ENCODE measurements at places on chromosomes 3 and 15.

DNA sequence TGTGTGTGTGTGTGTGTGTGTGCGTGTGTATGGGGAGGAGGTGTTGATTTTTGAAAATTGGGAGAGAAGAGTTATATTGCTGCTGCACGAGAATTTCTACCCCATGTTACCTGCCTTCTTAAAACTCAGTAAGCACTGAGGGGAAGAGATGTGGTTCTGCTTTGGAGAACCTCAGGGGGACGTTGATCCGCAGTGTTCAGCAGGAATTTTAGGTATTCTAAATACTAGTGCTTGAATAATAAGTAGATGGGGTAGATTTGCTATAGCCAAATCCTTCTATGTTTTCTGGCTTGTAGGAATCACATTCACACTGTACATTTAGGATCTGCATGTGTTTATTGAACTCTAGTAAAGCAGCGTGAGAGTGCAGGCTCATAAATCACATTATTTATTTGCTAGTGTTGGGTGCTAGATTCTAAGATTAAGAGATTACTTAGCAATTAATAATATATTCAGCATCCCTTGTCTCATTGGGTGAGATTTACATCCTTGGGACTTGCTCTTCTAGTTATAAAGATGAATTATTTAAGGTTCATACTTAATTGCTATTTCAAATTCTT is 268.1 kb downstream of the MFSD1 start:
- no peak for DNase-seq

- DNase-seq: no peak
These were observed 454.7 kb downstream of the PYDC2 start for GRCh38 chr3:191915712-191916111.

DNA sequence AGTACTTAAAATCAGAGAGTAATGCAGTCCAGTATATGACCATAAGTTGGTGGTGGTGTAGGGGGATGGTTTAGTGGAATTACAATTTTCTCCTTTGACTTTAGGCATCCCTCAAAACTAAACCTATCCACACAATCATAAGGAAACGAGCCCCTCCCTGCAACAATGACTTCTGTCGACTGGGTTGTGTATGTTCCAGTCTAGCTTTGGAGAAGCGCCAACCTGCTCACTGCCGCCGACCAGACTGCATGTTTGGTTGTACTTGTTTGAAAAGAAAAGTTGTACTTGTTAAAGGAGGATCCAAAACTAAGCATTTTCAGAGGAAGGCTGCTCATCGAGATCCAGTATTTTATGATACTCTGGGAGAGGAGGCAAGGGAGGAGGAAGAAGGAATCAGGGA is 52.8 kb downstream of the MGA start:
- DNase-seq: no peak

DNA sequence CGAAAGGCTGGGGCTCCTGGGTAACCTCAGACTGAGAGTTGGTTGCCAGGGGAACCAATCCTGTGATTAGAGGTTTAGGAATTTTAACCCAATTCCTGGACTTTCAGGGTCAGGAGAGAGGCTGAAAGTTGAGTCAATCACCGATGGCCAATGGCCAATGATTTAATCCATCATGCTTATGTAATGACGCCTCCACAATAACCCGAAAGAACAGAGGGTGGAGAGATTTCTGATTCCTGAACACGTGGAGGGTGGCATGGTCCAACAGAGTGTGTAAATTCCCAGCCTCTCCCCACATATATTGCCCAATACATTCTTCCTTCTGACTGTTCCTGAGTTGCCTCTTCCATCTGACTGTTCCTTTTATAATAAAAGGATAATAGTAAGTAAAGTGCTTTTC is 137.2 kb upstream of the CBLB start:
- DNase-seq: no peak

DNA sequence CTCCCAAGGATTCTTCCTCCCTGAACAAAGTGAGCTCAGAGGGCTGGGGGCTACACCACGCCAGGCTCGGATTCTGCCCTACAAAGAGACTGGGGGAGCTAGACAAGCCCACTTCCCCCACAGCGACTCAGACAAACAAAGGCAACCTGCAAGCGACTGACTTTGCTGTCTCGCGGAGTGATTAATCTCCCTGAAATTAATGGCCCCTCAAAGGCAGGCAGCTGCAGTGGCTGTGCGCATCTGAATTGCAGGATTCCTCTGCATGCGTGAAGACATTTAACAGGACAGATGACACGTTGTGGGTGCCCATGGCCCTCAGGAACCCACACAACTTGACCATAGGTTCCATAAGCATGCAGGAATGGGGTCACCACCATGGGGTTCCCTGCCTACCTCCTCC is 18.4 kb downstream of the CTXND1 start:
- no peak for DNase-seq

DNA sequence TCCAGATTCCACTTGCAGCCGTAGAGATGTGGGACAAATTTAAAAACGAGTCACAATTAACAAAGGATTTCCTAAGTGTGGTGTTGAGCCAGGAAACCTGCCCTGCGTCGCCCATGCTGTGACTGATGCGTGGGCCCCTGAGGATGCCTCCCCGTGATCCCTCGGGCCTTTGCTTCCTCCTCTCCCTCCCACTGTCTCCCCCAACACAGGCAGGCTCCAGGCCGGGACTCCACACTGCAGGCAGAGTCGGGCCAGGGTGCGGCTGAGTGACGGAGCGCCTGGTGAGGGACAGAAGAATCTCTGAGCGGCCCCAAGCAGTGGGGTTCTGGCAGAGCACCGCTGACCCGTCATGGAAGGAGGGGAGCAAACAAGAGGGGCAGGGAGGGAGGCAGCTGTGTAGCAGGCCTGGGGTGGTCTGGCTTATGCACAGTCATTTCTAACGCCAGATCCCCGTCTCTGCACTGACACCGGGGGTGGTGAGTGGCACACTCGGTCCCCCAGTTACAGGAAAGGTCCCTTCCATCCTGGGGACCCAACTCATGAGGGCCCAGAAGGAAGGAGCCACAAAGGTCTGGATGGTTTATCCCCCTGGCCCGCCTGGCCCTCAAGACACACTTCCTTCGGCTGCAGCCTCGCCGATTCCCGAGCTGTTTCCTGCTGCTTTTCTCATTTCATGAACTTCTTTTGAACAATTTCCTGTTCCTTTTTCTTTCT is 91.0 kb downstream of the XXYLT1 start:
- no peak for DNase-seq

DNA sequence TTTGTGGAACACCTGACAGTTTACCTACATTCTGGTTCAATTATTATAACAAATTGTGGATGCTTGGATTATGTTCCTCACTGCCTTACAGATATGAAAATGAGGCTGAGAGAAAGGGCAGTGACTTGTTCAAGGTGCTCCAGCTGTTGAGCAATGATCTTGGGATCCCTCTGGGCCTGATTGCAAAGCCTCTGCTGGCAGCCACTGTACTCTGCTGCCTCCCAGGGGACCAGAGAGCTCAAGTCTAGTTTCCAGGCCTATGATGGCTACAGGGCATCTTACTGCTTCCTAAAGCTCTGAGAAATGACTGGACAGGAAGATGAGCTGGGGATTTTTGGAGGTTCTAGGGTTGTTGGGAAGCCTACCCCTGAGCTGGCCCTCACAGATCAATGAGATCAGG is 2.3 kb upstream of the SHC4 start:
- peak; percentile 18 for DNase-seq

- peak; percentile 60 for DNase-seq
These were observed 6.0 kb downstream of the MUC13 start for GRCh38 chr3:124928333-124929202.

DNA sequence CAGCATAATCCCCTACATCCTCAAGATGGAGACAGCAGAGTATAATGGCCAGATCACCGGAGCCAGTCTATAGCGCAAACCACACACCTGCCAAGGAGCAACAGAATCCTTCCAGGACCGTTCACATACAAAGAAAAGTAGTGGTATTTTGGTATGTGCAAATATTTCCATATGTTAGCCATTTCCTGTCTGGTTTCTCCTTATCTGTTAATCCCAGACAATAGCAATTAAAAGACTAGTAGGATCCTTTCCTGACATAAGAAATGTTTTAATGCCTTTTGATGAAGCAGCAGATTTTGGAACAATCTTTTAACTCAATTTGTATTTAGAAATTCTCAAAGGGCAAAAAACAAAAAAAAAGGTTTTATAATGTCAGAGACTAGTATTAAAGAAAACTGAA is 22.2 kb downstream of the MRPS25 start:
- no peak for DNase-seq

DNA sequence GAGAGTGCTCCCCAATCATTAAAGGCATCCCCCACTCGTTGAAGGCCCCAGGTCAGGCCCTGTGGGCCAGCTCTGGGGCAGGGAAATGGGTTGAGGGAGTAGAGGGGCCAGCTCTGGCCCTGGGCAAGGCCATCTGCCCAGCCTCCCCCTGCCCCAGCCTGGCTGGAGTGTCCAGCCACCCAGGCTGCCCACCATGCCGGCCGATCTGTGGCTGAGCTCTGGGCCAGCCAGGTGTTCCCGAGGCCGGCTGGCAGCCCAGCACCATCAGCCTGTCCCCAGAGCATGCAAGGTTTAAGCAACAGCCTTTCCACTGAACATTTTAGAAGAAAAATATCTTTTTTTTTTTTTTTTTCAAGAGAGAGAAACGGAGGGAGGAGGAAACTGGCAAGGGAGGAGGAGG is 62.8 kb upstream of the LINGO1 start:
- DNase-seq: no peak

DNA sequence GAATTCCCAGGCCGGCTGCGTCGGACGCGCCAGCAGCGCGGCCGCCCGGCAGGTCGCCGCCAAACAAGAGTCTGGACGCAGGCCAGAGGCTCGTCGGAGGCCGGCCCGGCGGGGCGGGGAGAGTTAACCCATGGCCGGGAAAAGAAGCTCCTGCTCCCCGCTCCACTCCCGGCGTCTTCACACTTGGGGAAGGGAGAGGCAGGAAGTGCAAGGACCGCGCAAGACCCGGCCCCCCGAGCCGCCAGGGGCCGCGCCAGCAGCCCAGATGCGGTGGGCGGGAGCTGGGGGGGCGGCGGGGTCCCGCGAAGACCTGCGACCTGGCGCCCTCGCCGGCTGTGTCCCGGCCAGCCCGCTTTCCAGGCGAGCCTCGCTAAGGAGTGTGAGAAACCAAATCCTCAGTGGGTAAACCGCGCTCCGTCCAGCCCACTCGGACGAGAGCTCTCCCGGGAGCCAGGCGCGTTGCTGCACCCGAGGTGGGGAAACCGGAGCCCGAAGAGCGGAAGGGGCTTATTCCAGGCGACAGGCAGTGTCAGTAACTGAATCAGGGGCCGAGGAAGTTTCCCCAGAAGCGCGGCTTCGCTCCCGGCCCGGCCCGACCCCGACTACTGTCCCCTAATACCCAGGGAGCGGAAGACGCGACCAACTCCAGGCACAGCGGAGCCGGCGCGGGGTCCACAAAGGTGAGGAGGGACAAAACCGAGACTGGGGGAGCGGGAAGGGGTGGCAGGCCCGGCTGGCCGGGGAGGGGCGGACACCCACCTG is 721 bp downstream of the ADAMTS7 start:
- DNase-seq: no peak

DNA sequence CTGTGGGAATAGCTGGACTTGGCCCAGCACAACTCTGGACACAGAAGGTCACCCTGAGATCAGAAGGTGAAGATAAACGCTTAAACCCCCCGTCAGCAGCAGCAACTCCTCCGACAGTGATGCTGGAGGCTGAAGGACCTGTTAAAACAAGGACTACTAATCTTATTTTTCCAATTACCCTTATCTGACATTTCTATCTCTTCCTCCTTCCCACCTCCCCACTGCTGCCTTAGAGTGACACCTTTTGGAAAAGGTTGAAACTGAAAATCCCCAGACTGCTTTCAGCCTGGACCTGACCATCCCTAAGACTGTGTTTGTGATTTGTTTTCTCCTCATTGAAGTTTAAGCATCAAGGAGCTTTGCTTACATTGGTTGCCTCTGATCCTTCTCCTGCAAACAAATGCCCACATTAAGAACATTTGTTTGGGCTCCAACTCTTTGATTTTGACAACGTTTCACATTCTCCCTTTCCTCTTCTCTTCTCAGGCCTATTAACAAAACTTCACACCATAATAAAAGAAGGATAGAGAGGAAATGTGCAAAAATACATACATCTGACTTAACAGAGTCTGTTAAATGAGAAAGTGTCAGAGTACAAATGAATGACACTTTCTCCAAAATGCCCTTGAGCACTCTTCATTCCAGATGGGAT is 410.6 kb upstream of the WNT5A start:
- peak; percentile 45 for DNase-seq

DNA sequence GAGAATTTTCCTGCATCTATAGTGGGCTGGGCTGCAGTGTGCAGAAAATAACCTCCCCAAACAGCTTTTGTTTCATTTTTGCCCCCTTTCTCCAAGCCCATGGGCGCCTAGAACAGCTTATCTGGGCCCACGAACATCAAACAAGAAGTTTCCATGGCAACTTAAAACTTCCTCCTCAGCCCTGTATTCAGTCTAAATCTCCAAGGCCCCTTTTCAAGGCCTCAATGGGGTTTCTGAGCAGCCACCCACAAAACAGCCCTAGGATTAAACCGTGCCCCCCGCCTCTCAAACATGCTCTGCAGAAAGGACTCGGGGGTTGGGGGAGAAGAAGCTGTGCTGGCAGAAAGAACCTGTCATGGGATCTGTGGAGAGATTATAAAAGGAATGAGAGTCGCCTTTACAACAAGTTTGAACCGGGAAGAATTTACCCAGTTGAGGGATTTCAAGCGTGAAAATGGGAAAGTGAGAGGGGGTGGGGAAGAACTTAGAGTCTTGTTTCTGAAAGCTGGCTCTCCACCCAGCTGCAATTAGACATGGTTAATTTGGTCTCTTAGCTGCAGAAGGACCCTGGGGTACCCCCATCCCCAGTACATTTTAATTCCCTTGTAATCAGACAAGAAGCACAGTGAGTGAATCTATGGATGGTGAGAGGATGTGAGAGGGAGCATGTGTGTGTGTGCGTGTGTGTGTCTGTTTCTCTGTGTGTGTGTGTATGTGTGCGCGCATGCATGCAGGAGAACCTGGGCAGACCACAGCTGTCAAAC is 4.3 kb upstream of the FAM107A start:
- DNase-seq: no peak

DNA sequence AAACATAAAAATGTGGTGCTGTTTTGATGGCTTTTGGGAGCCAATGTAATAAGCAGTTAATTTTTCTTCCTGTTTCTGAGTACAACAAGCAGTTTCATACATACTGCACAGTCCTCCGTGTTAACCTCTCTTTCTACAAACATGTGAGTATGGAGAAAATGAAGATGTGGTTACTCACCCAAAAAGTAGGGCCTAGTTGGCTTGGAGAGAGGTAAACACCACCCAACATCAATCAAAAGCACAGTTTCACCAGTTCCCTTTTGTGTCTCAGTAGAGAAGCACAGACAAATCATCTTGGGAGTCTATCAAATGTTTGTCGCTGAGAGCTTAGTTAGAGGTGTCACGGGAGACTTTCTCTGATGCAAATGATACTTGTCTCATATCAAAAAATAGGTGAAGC is 320.2 kb downstream of the UNC13C start:
- DNase-seq: no peak

Measured in OCI-LY7 (cell line).